ENCODE measurements at places on chromosomes 3 and 15.

DNA sequence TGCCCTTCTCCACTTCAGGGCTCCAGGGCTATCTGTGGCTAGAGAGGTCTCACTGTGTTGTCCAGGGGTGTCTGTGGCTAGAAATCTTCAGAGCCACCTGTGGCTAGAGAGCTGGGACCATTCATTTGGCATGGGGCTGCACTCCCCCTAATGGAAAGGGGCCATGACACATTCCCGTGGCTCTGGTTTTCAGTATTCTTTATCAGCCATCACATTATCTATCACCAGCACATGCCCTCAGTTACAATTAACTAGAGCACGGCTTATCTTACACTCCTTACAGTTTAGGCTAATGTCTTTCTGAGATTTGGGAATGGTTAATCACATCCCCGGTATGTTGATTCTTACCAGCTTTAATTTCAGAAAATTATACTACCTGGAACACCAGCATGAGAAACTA, 128.6 kb downstream of the RORA start:
- no peak for DNase-seq

- DNase-seq = no peak
Measured at GRCh38 chr3:195104340-195104739, 166.6 kb downstream of the XXYLT1 start.

GRCh38 chr15:37984368-37984767, 49.9 kb downstream of the TMCO5A start:
- no peak for DNase-seq

GRCh38 chr3:26472345-26472744, 150.2 kb upstream of the LRRC3B start:
- DNase-seq = no peak

GRCh38 chr3:124669470-124669869, 60.8 kb upstream of the UMPS start:
- no peak for DNase-seq

GRCh38 chr3:30741889-30742288, 135.5 kb downstream of the TGFBR2 start:
- DNase-seq = no peak

DNA sequence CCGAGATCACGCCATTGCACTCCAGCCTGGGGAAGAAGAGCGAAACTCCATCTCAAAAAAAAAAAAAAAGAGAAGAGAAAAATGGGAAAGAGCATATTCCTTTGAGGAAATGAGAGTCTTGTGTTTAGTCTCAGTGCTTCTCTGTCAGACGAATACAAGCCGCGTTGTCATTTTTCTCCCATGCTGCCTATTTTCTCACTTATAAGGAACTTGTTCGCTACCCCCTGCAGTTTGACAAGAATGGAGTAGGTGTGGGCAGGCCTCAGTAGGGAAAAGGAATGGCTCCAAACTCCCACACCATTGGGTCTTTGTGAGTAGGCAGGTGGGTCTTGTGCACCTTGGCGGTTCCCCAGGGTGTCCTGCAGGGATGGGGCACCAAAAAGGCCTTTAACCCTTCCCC, 6.5 kb downstream of the GPR160 start:
- DNase-seq = no peak

DNA sequence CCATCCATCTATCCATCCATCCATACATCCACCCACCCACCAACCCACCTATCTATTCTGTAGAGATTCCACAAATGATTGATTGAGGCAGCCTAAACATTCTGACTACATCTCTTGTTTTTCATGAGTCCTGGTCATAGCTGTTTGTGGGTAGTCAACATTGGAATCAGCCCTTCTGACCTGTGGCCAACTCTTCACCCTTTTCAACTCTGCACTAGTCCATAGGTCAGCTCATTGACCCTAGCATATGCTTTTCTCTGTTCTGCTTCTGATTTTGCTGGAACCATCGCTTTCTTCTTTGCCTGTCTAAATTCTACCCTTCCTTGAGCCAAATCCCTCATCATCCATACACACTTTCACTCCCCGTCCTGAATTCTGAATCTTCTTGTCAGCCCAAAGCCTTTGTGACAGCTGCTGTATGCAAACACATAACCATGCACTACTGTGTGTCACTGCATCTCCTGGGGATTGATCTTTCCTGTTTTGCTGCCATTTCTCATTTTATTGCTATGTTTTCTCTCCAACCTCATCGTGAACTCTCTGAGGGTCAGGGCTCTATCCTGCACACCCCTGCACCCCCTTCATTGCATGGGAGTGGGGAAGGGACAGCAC, 16.8 kb upstream of the KCTD6 start:
- no peak for DNase-seq

- DNase-seq = no peak
Measured at GRCh38 chr3:173396191-173397041, 1.1 kb upstream of the NLGN1 start.

DNA sequence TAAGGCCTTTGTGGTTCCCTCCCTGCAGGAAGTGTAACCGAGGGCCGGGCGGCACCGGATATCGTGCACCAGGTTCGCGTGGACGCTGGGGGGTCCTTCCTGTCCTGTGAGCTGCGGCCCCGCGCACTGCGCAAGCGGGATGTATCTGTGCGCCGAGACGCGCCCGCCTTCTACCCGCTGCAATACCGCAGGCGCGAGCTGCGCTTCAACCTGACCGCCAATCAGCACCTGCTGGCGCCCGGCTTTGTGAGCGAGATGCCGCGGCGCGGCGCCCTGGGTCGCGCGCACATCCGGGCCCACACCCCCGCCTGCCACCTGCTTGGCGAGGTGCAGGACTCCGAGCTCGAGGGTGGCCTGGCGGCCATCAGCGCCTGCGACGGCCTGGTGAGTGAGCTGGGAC, 35.9 kb downstream of the SAXO2 start:
- peak; percentile 63 for DNase-seq

- no peak for DNase-seq
Measured at GRCh38 chr3:29201604-29202003, 79.3 kb upstream of the RBMS3 start.

DNA sequence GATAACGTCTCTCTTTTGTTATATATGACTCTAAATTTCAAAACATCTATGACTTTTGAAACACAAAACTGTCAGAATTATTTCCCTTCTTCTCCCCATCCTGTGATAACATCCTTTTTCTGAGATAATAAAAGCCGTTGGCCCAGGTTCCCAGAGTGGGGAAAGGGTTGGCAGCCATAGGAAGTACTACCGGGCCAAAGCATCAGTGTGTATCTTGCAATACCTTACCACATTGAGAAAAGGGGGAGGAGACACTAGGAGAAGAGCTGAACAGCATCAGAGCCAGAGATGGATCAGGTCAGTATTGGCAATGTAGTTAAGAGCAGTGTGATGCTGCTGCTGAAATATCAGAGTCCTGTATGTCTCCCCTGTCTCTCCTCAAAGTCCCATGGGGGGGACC, 210.0 kb upstream of the PROK2 start:
- no peak for DNase-seq

DNA sequence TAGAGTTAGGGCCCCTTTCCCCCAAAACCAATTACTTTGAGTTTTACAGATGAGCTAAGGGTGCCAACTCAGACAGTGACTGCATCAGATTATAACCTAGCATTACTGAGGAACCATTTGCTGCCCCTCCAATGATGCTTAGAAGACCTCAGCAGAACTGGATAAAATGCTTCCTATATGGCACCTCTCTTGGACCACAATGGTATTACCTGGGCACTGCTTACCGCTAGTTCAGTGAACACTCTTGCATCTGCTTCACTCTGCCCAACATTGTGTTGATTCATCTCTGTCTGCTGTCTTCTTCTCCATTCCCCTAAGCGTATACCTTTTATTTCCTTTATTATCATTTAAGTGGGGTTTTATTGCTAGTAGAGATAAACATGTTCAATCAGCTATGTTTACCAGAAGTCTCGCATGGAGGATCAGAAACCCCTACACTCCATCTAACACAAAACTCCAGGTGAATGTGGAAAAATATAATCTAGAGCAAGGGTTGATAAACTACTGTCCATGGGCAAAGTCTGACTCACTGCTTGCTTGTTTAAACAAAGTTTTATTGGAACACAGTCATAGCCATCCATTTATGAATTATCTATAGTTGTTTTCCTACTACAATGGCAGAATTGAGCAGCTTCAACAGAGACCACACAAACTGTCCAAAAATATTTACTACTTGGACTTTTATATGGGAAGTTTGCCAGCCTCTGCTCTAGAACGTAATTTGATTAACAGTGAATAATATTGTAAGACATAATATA, 100.2 kb upstream of the PTX3 start:
- no peak for DNase-seq

- no peak for DNase-seq
Measured at GRCh38 chr3:152595975-152596821, 238.7 kb upstream of the P2RY1 start.

GRCh38 chr3:59779260-59779659, 729.4 kb upstream of the CFAP20DC start:
- DNase-seq = no peak

DNA sequence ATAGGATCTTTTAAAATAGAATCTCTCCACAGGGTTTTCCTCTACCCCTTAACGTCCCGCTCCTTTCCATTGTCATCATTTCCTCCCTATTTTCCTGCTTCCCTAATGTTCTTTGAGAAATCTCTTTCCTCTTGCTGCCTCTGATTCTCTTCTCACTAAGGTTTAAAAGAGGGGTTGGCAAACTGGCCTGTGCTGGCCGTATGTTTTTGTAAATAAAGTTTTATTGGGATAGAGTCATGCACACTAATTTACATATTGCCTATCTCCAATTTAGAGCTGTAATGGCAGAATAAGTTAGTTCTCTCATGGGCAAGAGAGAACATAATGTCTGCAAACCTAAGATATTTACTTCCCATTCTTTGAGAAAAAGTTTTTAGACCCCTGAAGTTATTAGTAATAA, 25.0 kb downstream of the MRPL3 start:
- DNase-seq = no peak

DNA sequence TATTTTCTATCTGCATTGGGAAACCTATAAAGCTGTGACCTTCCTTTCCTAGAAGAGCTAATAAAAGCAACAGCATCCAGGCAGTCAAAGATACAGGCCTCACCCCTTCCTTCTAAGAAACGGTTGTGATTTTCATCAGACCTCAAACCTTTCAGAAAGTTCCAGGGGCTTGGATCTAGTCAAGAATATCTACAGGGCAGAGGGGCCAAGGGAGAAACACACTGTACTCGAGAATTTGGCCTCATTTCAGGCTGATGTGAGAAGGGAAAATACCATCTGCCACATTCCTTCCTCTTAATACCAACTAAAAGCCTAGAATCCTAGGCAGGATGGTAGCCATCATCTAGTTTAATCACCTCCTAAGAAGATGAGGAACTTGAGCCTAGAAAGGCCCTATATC, 24.5 kb upstream of the BCL6 start:
- DNase-seq = no peak

GRCh38 chr3:156291272-156292123, 171.1 kb downstream of the KCNAB1 start:
- peak; percentile 2 for DNase-seq

GRCh38 chr3:169624533-169624972, 39.0 kb downstream of the MECOM start:
- DNase-seq = no peak
